Glutamatergic neuron (in vitro differentiated cells): ENCODE measurements at places on chromosomes 16 and 17. TPM values are rescaled to one million over a fixed set of nuclear protein-coding genes. Genes with fewer than 3 reads are reported as not detected.

GRCh38 chr17:31318851-31319661 lies 2.4 kb downstream of the EVI2A start:
- no peak for DNase-seq
- peaks cover 6% of the 10 kb centered on the region for H3K4me1 ChIP-seq
- H3K27ac ChIP-seq = no peak overlapping the region
- no peaks in the 10 kb centered on the region for H3K27me3 ChIP-seq
- H3K4me3 ChIP-seq = no peak overlapping the region

- H3K27ac ChIP-seq = no peak overlapping the region
- no peak overlapping the region for H3K4me3 ChIP-seq
- no peaks in the 10 kb centered on the region for H3K36me3 ChIP-seq
- no peak for DNase-seq
- H3K27me3 ChIP-seq = peaks cover 2% of the 10 kb centered on the region
- H3K4me1 ChIP-seq = no peaks in the 10 kb centered on the region
Measured at GRCh38 chr17:40857535-40857934, 9.5 kb downstream of the KRT12 start.

DNA sequence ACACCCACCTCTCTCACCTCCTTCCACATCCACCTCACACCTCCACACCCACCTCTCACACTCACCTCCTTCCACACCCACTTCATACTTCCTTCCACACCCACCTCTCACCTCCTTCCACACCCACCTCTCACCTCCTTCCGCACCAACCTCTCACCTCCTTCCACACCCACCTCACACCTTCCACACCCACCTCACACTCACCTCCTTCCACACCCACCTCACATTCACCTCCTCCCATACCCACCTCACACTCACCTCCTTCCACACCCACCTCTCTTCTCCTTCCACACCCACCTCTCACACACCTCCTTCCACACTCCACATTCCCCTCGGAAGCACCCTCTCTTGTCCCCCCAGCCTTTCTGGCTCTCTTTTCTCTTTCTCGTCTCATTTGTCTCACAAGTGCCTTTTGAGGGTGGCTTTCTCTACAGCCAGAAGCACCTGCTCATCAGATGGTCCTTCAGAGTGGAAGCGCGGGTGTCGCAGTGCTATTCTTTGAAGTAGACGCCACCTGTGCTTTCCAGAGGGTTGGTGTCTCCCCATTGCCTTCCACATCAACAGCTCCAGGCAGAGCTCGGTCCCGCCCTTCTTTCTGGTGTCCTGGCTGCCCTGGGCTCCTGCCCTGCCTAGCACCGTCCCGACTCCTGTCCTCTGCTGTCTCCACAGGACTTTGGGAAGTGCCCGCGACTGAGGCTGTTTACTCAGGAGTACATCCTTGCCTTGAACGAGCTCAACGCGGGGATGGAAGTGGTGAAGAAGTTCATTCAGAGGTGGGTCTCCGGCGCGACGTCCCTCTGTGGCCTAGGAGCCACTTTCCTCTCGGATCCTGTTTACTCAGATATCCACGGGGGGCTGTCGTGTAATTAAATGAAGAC lies 109.4 kb upstream of the PLCG2 start:
- no peak overlapping the region for H3K27ac ChIP-seq
- H3K36me3 ChIP-seq = peaks cover 10% of the 10 kb centered on the region
- H3K27me3 ChIP-seq = peaks cover 16% of the 10 kb centered on the region
- H3K4me3 ChIP-seq = no peak overlapping the region
- H3K4me1 ChIP-seq = peaks cover 7% of the 10 kb centered on the region

DNA sequence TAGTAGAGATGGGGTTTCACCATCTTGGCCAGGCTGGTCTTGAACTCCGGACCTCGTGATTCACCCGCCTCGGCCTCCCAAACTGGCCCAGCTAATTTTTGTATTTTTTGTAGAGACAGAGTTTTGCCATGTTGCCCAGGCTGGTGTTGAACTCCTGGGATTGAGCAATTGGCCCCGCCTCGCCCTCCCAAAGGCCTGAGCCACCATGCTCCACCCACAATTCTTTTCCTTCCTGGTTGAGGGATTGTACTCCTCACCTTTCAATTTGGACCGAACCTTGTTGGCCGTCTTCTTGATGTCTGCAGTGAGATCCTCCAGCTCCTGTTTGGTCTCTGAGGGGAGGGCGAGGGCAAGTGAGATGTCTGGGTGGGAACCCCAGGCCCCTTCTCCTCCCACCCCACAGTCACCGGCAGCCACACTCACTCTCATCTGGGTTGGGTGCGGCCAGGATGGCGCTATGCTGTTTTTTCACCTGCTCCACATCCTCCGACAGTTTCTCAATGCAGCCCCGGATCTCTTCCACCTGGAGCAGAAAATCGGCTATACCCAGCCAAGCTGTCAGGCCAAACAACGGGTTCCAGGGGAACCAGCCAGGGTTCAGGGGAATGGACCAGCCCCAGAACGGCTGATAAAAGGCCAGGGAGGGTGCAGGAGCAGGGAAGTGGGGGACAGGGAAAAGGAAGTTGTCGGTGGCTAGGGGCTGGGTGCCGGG lies 9.6 kb downstream of the STX1B start:
- peaks cover 13% of the 10 kb centered on the region for H3K27me3 ChIP-seq
- no peak overlapping the region for H3K27ac ChIP-seq
- no peak overlapping the region for H3K4me3 ChIP-seq

GRCh38 chr16:84823484-84823883 lies 3.7 kb downstream of the CRISPLD2 start:
- H3K36me3 ChIP-seq = peaks cover 6% of the 10 kb centered on the region
- no peak overlapping the region for H3K27ac ChIP-seq
- no peak for DNase-seq
- H3K4me3 ChIP-seq = no peak overlapping the region
- H3K4me1 ChIP-seq = peaks cover 22% of the 10 kb centered on the region

GRCh38 chr16:67804853-67805542 lies 1.4 kb downstream of the RANBP10 start:
- no peak for DNase-seq
- H3K27me3 ChIP-seq = peaks cover 3% of the 10 kb centered on the region
- peaks cover 22% of the 10 kb centered on the region for H3K4me1 ChIP-seq
- peak overlapping the region; percentile 72 for H3K27ac ChIP-seq
- H3K36me3 ChIP-seq = no peaks in the 10 kb centered on the region

DNA sequence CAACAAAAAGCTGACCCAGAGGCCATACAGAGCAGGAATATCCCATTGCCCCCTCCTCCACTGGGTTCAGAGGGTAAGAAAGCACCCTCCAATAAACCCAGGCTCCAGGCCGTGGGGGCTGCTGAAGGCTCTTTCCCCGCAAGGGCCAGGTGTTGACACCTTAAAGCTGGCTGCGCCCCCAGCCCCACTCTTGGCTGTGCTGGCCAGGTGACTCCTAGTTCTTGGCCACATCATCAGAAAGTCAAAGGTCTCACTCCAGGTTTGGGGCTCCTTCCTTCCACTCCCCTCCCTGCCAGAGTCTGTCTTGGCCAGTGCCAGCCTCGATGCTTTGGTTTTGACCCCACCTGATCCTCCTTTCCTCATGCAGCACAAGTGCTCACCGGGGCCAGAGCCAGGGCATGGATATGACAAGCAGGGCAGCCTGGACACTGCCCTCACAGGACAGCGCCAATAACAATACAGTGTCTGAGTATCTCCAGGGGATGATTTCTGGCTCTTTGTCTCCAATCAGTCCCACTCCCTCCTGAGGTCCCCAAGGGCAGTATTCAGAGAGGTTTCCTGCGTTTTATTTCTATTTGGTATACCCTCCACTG lies 8.2 kb downstream of the SLC46A1 start:
- H3K4me3 ChIP-seq = peak overlapping the region; percentile 48
- H3K27me3 ChIP-seq = peaks cover 19% of the 10 kb centered on the region
- H3K27ac ChIP-seq = peak overlapping the region; percentile 85
- peaks cover 11% of the 10 kb centered on the region for H3K36me3 ChIP-seq
- peaks cover 10% of the 10 kb centered on the region for H3K4me1 ChIP-seq

SLFN14 gene
- not detected for total RNA-seq

TBKBP1 gene
- 30.7 TPM for total RNA-seq

FKBP10 gene
- total RNA-seq = 28.5 TPM

UBE2I gene
- total RNA-seq = 256 TPM

CEP112 gene
- 8.5 TPM for total RNA-seq

PRR35 gene
- not detected for total RNA-seq

PRDM7 gene
- total RNA-seq = not detected
